ENCODE measurements at places on chromosomes 4 and X.

GRCh38 chrX:18422325-18422724 lies 3.1 kb upstream of the CDKL5 start:
- no peak for DNase-seq

- DNase-seq, result no peak
These were observed 3.9 kb upstream of the FAM9C start for GRCh38 chrX:13048280-13048679.

GRCh38 chr4:151887031-151887815 lies 126.4 kb upstream of the GATB start:
- peak; percentile 6 for DNase-seq

DNA sequence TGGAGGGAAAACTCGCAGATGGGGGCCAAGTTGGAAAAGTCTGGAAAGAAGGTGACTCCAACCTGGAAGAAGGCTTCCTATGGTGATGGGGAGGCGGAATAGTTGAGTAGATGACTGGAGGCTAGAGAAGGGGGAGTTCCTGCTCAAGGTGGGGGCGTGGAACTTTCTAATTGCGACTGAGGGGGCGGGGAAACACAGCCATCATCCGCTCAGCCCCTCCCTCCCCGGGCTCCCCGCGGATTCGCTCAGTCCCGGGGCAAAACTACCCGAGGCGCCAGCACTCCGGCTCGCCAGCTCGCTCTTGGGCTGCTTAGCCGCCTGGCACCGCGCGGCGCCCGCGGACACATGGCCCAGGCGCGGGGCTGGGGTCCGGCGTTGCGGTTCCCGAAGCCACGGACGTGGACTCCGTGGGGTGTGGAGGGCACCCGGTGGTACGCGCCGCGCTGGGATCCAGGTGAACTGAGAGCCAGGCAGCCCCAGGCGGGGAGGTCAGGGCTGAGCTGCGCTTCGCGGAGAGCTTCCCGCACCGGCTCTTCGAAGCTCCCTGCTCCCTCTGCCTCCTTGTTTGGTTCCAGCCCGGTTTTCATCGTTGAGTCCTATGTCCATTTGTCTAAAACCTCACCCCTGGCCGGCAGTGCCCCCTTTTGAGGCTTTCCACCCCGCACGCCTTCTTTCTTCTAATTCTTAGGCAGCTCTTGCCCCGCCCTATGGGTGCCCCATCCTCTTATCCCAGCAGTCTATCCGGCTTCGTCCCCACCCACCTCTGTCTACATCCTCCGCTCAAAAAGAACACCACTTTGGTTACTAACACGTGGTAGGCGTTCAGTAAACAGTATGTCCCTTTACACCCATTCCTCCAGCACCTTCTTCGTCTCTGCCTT lies 38.9 kb downstream of the STARD8 start:
- no peak for DNase-seq

DNA sequence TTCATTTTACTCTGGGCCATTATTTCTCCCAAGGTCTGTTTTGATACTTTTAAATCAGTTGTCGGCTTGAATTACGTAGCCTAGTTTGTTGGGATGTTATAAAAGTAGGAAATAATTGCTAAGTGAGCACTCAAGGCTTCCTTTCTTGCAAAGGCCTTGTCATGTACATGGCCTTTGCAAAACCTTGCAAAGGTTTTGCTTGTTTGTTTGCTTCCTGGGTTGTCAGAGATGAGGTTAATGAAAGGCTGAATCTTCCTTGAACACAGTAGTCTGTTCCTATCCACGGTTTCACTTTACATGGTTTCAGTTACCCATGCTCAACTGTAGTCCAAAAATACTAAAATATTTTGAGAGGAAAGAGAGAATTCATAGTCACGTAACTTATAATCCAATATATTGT lies 113.5 kb downstream of the NAA11 start:
- no peak for DNase-seq

GRCh38 chrX:23731951-23732350 lies 11.1 kb downstream of the ACOT9 start:
- DNase-seq, result no peak

GRCh38 chrX:69309074-69309792 lies 144.0 kb upstream of the PJA1 start:
- no peak for DNase-seq
